Activated CD4-positive, CD25-positive, alpha-beta regulatory T cell (primary cell): ENCODE measurements at places on chromosomes 11 and 22.
A peak's percentile ranks its signal among the peaks of the same experiment; 100 is the strongest.

DNA sequence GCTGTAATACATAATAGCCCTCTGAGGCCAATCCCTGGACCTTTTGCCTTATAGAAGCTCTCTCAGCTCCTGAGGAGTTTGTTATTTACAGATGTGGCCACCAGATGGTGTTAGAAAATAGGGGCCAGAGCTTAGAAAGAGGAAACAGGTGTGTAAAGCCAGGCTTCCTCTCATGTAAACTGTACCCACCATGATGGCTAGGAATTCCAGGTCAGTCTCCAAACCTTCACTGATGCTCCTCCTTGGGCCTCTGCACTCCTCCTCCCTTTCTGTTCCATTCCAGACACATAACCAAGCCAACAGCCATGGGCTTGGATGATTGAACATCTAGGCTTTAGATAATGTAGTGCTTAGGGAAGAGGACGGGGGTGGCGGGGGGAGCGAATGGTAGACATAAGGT lies 39.7 kb downstream of the USP35 start:
- DNase-seq = no peak

DNA sequence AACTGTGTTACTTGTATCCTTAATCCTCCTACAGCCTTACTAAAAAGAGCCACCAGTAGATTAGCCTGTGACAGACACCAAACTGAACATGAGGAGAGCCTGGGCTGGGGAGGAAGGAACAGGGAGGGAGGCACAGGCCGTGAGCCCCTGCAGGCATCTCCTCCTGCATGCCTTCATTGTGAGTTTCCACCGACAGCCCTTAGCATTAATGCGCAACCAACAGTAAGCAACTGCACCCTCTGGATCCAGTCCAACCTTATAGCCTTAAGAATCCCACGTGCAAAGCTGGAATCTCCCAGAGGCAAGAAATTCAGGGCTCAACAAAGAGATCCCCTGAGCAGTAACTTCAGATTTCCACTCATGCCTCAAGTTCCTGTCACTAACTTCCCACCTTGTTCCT lies 84.6 kb downstream of the ETS1 start:
- no peak for DNase-seq

DNA sequence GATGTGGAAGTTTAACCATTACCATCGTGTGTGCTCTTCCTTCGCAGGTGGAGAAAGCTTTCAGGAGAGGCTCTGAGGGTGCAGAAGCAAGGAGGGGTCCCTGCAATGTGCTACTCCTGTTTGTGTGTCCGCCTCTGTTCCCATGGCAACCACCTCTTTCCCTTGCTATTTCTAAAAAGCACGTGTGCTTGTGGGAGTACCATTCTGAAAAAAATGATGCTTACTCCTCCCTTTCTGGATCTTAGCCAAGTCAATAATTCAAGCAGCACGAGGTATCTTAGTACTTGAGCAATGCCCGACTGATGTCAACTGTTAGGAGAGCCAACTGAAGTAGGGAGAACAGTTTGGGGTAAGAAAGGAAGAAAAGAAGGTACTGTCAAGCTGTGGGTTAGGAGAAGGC lies 628.7 kb downstream of the NTM start:
- DNase-seq = no peak

GRCh38 chr11:91082255-91082654 lies 859.4 kb upstream of the CHORDC1 start:
- DNase-seq = no peak

- DNase-seq = no peak
Measured at GRCh38 chr11:93054279-93054678, 84.8 kb downstream of the MTNR1B start.

DNA sequence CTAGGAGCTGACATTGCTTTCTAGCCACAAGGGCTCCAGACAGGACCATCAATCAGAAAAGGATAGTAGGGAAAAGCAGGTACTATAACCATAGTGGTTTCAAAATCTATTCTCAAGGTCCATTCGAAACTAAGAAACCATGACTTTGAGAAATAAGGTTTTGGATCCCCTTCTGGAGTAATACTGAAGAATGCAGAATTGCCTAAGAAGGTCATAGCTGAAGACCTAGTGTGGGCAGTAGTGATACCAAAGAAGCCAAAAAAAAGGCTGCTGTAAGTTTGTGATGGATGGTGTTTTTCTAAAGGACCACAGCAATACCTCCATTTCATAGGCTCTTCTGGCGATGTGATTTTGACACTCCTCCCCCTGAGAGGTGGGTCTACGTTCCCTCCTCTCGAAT lies 163.1 kb downstream of the MAML2 start:
- DNase-seq = no peak

GRCh38 chr22:22935546-22936157 lies 48.0 kb downstream of the IGLL5 start:
- no peak for DNase-seq

GRCh38 chr11:77506857-77507256 lies 33.0 kb upstream of the PAK1 start:
- DNase-seq = no peak

GRCh38 chr11:132358573-132358953 lies 988.1 kb downstream of the NTM start:
- no peak for DNase-seq

- DNase-seq = no peak
Measured at GRCh38 chr11:118984825-118985224, 13.1 kb upstream of the CENATAC start.

DNA sequence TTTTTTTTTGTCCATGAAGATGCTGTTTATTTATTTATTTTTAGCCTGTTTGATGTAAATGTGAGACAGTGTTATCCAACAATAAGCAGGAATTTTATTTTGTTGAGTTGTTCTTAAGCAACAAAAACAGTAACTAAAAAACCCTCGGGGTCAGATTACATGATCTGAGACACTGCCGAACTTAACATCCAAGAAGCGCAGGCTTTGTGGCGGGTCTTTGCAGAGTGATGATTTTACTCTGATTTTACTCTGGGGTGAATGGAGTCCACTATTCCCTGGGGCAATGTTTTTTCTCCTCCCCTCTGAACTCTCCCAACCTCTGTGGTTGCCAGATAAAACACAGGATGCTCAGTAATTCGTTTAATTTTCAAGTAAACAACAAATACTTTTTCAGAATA lies 450.1 kb upstream of the B3GAT1 start:
- no peak for DNase-seq

DNA sequence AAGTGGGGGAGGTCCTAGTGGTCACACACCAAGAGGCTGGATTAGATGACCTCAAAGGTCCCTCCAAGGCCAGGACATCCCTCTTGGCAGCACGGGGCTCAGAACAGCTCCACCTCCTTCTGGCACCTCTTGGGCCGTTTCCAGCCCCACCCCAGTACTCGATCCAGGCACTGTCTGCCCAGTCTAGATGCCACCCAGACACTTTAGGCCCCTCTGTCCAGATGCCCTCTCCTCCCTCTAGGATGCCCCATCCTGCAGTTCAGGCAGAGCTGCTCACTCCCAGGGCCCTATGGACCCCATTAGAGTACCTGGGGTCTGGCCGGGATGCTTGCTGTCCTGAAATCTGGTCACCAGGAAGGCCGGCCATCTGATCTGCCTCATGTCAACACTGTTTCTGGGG lies 34.7 kb upstream of the PRR5 start:
- no peak for DNase-seq

DNA sequence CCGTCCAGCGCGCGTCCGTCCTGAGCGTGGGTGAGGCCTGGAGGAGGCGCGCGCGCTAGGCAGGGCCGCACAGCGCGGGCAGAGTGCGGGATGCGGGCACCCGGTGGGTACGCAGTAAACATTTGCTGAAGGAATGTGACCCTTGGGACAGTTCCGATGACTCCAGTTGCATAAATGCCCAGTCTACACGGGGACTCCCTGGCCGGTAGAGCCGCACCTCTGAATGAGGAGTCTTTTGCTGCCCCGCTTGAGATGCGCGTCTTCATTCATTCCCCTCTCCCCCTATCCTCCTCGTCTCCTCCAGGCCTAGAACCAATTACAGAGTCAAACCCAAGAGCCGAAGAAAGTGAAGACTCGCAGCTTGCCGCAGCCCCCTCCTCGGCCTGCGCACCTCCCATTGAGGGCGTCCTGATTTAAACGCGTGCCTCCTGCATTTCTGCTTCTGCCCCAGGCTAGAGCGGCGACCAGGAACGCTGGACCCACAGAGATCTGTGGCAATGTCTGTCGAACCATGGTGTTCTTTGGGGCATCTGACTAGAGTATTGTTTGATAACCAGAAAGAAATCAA lies 729 bp upstream of the CHKB start:
- no peak for DNase-seq

GRCh38 chr11:61533401-61533800 lies 24.9 kb downstream of the LRRC10B start:
- no peak for DNase-seq

- no peak for DNase-seq
Measured at GRCh38 chr11:103484545-103484944, 375.3 kb downstream of the DYNC2H1 start.

DNA sequence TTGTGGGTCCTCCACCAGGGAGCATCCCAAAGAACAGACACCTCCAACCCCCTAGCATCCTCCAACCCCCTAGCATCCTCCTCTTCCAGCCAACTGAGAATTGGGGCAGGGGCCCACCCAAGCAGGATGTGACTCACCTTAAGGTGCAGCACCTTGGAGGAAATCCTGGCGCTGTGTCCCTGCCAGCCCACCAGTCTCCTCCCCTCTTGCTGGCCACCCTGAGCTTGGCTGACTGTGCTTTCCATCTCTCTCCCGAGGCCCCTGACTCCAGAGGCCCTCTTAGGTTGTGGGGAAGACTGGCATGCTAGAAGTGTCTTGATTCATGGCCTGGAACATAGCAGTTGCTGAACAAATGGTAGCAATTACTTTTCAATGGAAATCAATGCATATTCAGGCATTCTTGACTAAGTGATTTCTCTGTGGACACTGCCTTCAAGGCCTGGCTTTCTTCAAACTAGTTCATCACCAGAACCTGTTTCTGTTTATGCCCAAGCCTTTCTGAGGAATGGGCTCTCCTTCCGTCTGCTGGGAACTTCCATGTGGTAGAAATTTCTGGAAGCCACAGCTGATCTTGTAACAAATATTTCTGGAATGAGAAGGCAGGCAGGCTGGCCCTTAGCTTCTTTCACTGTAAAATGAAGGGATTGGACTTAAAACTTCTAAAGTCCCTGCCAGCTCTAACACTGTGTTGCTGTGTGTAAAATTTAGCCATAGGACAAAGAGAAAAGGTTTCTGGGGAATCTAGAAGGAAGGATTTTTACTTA lies 60.5 kb downstream of the CEP164 start:
- no peak for DNase-seq

DNA sequence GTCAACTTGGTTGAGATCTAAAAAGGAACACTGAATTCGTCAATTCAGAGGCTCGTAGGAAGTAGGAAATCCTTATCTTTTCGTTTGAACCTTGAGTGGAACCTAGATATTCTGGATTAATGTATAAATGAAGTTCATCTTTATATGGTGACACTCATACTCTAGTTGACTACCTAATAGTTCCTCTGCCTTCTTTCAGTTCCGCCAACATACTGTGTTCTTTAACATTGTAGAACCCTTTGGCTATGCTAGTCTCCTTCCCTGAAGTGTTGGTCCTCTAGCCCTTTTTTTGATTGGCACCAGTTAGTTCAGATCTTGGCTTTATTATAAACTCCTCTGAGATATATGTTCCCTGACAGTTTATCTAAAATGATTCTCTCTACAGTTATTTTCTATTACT lies 1.5 kb downstream of the ATM start:
- no peak for DNase-seq

DNA sequence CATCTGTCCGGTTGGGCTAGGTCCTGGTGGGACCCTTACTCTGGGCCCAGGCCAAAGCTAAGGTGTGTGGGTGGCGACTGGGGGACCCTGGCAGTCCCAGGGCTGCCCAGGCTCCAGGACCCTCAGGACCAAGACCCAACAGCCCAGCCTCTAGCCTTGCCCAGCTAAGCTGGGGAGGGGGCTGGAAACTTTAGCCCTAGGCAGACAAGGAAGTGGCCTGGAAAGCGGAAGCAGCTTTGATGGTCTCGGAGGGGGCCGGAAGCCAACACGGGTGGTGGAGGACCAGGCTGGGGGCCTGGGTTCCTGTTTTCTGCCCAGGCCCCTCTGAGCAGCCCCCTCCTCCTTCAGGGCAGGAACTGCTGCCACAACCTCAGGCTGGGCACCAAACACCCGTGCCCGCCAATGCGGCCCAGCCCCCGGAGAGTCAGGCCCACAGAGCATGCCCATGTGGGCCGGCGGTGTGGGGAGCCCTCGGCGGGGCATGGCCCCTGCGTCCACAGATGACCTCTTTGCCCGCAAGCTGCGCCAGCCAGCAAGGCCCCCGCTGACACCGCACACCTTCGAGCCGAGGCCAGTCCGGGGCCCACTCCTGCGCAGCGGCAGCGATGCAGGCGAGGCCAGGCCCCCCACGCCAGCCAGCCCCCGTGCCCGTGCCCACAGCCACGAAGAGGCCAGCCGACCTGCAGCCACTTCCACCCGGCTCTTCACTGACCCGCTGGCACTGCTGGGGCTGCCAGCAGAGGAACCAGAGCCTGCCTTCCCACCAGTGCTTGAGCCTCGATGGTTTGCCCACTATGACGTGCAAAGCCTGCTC lies 2.8 kb downstream of the SIPA1 start:
- DNase-seq = peak; percentile 36

DNA sequence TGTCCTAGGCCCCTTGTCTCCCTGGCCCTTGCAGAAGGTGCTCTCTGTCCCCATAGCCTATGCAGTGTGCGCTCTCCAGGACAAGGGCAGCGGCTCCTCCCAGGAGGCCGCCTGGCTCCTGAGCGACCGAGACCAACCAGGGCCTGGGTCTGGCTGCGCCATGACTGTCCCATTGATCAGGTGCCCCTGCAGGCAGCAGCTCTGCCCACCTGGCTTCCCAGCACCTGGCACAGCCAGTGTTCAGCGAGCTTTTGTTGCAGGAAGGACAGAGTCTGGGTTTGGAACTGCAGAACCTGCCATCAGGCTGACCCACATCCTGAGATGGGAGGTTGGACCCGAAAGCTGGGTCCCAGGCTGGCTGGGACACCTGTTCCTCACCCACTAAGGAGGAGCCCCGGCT lies 1001.1 kb downstream of the BRD1 start:
- no peak for DNase-seq

GRCh38 chr11:10379022-10379421 lies 74.1 kb downstream of the ADM start:
- DNase-seq = no peak

DNA sequence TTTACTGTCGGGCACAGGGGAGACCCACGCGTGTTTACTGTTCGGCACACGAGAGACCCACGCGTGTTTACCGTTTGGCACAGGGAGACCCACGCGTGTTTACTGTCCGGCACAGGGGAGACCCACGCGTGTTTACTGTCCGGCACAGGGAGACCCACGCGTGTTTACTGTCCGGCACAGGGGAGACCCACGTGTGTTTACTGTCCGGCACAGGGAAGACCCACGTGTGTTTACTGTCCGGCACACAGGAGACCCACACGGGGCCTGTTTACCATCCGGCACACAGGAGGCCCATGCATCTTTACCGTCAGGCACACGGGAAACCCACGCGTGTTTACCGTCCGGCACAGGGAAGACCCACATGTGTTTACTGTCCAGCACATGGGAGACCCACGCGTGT lies 525.1 kb downstream of the BRD1 start:
- no peak for DNase-seq

GRCh38 chr22:24097961-24098391 lies 83.3 kb upstream of the SUSD2 start:
- no peak for DNase-seq

- no peak for DNase-seq
Measured at GRCh38 chr11:119880143-119880542, 151.1 kb upstream of the NECTIN1 start.
